ENCODE measurements at places on chromosomes 7 and 10.

- H3K4me3 ChIP-seq: no peak overlapping the region
- no peaks in the 10 kb centered on the region for H3K36me3 ChIP-seq
- H3K27me3 ChIP-seq: no peaks in the 10 kb centered on the region
Measured at GRCh38 chr7:139758388-139758787, 19.4 kb downstream of the HIPK2 start.

GRCh38 chr10:123459371-123460091 is 206.6 kb upstream of the GPR26 start:
- H3K27ac ChIP-seq: no peak overlapping the region
- no peak for DNase-seq
- H3K27me3 ChIP-seq: peaks cover 4% of the 10 kb centered on the region
- H3K4me3 ChIP-seq: no peak overlapping the region

DNA sequence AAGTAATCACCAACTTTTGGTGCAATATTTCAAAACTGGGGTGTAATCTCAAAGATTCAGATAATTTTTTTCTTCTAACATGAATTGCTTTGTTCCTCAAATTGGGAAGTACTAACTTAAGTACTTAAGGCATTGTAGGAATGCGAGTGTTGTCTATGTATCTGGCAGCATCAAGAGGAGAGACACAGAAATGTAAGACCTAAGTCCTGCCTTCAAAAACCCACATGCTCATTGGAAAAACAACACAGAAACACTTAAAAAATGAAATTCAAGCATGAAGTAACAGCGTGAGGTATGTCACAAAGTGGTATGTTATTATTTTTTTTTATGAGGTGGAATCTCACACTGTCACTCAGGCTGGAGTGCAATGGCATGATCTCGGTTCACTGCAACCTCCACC is 288.5 kb downstream of the ZEB1 start:
- no peak for DNase-seq
- no peaks in the 10 kb centered on the region for H3K27me3 ChIP-seq
- no peak overlapping the region for H3K4me3 ChIP-seq
- H3K4me1 ChIP-seq: peaks cover 10% of the 10 kb centered on the region

GRCh38 chr10:113320987-113321386 is 231.9 kb upstream of the HABP2 start:
- no peaks in the 10 kb centered on the region for H3K27me3 ChIP-seq
- no peak overlapping the region for H3K4me3 ChIP-seq
- no peak for DNase-seq
- H3K27ac ChIP-seq: peak overlapping the region; percentile 17

DNA sequence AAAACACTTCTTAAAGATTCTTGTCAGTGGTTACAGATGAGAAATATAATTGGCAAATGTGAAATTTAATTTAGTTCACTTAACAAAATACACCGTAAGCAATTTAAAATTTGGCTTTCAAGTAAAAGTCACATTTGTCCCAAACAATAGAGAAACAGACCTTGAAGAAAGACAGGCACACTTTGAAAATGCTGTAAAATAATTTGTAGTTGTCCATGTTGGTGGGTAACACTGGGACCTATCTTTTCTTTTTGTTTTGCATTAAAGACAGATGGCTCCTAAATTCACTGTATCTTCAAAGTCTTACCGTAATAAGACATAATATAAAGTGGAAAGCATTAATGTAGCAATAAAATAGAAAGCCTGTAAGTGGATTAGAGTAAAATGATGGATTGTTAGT is 3.3 kb downstream of the GRK5 start:
- no peak for DNase-seq
- peak overlapping the region; percentile 84 for H3K27ac ChIP-seq
- H3K4me3 ChIP-seq: peak overlapping the region; percentile 87
- peaks cover 51% of the 10 kb centered on the region for H3K4me1 ChIP-seq
- H3K36me3 ChIP-seq: no peaks in the 10 kb centered on the region

GRCh38 chr10:72328045-72328828 is 26.5 kb downstream of the DNAJB12 start:
- H3K4me1 ChIP-seq: peaks cover 73% of the 10 kb centered on the region
- no peaks in the 10 kb centered on the region for H3K36me3 ChIP-seq
- no peaks in the 10 kb centered on the region for H3K27me3 ChIP-seq
- peak; percentile 83 for DNase-seq
- peak overlapping the region; percentile 94 for H3K27ac ChIP-seq
- no peak overlapping the region for H3K4me3 ChIP-seq

DNA sequence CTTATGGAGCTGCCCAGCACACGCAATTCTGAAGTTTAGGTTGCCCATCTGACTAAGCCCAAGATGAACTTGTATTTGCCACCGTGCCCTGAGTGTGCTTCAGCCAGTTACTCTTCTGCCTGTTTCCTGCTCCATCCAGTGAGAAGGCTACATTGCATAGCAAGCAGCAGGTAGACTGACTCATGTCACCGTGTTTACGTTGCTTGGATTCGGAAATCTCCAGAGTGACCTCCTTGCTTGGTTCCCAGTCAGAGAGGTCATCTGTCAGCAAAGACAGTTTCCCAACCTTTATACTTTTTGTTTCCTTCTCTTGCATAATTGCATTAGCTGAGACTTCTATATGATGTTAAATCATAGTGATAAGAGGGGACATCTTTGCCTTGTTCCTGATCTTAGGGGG is 30.9 kb downstream of the NACAD start:
- no peaks in the 10 kb centered on the region for H3K4me1 ChIP-seq
- H3K27ac ChIP-seq: no peak overlapping the region
- H3K36me3 ChIP-seq: peaks cover 11% of the 10 kb centered on the region
- DNase-seq: no peak

- DNase-seq: no peak
- no peak overlapping the region for H3K27ac ChIP-seq
- H3K36me3 ChIP-seq: no peaks in the 10 kb centered on the region
- H3K4me3 ChIP-seq: no peak overlapping the region
Measured at GRCh38 chr7:91668217-91668616, 212.3 kb downstream of the MTERF1 start.
